ENCODE measurements at places on chromosomes 5 and 9. TPM values are rescaled to one million over a fixed set of nuclear protein-coding genes. Genes with fewer than 3 reads are reported as not detected.

DNA sequence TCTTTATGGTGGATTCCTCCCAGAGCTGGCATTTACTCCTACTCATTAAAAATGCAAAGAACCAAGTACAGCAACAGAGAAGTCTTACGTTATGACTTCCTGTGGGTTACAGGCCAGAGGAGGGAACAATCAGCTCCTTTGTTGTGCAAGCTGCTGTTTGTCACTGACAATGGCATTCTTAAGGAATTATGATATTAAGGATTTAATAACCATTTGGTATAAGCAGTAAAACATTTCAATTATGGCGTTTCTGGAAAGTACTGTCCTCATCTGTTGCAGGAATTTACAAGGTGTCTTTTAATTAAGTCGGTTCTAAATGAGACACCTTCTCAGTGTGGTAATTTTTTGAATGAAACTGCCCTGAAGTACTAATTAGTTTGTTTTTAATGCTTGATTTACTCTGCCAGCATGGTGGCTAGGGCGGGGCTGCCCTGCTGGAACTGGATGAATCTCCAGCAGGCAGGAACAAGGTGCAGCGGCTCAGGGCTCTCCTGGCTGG lies 49.1 kb upstream of the VDAC1 start:
- no peaks in the 10 kb centered on the region for H3K36me3 ChIP-seq
- H3K27ac ChIP-seq: no peak overlapping the region
- H3K27me3 ChIP-seq: no peaks in the 10 kb centered on the region
- DNase-seq: no peak

The TTLL11 gene
- 20.5 TPM for total RNA-seq

DNA sequence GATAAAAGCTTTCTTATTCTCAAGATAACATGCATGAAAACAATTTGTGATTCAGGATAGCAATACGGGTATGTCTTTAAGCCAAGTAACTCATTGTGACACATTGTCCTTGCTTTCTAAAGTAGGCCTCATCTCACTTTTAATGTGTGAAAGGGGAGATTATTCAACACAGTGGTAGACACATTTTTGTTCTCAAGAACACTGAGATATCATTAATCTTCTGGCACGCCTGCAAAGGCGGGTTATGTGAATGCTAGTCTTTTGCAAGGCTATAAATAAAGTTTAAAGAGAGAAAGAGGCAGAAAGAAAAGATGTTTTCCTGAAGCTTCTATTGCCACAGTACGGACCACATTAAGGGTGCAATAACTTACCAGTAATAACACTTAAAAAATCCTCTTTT lies 181.8 kb upstream of the MEF2C start:
- no peak overlapping the region for H3K27ac ChIP-seq
- H3K4me3 ChIP-seq: no peak overlapping the region
- DNase-seq: no peak
- no peaks in the 10 kb centered on the region for H3K36me3 ChIP-seq
- H3K27me3 ChIP-seq: no peaks in the 10 kb centered on the region
- H3K4me1 ChIP-seq: no peaks in the 10 kb centered on the region

GRCh38 chr9:13629067-13629466 lies 349.6 kb upstream of the MPDZ start:
- H3K27me3 ChIP-seq: no peaks in the 10 kb centered on the region
- DNase-seq: no peak
- H3K27ac ChIP-seq: no peak overlapping the region
- no peak overlapping the region for H3K4me3 ChIP-seq
- H3K4me1 ChIP-seq: no peaks in the 10 kb centered on the region

DNA sequence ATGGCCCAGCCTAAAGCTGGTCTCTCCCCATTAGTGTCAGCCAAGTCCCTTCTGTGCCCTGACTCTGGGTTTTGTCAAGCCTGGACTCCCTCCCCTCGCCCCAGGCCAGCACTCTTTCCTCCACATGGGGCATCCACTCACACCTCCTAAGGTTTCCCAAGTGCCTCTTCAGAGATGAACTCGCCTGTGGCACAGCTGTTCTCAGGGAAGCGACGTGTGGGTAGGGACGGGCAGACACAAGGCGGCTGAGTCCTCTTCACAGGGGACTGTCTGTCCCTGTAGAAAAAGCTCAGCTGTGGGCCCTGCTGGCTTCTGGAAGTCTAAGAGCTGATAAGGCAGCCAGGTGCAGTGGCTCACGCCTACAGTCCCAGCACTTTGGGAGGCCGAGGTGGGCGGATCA lies 78.5 kb downstream of the CACNA1B start:
- no peak overlapping the region for H3K27ac ChIP-seq
- no peaks in the 10 kb centered on the region for H3K4me1 ChIP-seq
- H3K4me3 ChIP-seq: no peak overlapping the region
- no peaks in the 10 kb centered on the region for H3K36me3 ChIP-seq
- H3K27me3 ChIP-seq: no peaks in the 10 kb centered on the region

DNA sequence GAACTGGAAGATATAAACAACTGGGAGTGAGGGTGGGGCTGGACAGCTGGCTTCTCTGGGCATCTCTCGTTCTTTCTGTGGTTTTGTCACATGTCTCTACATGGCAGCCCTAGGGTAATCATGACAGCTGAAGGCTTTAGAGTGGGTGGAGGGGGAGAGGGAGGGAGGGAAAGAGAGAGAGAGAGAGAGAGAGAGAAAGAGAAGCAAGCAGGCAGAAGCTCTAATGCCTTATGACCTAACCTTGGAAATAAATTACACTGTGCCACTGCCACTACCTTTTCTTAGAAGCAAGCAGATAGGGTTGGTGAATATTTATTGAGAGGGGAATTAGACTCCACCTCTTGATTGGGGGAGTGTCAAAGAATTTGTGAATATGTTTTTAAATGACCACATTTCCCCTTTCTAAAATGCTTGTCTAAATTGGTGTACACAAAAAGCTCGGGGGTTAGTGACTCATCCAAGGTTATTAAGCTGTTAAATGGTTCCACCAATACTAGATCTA lies 2.6 kb upstream of the DAPK1 start:
- peak; percentile 32 for DNase-seq
- peaks cover 4% of the 10 kb centered on the region for H3K27me3 ChIP-seq
- no peak overlapping the region for H3K4me3 ChIP-seq
- H3K27ac ChIP-seq: peak overlapping the region; percentile 21

The CAAP1 gene
- total RNA-seq: 9.0 TPM

DNA sequence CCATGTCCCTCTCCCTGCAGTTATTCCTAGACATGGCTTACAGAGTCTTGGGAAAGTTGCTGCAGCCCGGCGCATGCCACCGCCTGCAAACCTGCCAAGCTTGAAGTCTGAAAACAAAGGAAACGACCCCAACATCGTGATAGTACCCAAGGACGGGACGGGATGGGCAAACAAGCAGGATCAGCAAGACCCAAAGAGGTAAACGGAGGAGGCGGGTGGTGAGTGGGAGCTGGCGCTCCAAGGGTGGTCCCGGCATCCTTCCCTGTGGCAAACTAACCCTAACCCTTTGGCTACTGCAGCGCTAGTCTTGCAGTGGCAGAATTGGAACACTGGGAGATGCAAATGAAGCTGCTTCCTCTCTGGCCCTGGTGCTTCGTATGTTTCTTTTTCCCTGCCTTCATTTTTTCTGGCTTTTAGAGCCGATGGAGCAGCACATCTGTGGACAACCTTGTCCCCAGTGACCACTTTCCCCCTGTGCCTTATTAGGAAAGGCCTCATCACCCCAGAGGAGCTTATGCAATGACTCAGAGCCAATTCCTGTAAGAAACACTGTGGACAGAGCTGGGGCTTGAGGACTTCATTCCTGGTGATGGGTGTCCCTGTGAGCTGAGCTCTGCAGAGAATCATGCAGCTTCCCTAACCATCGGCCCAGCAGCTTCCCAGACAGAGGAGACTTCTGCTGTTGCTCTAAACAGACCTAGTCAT lies 38.9 kb downstream of the PRRC2B start:
- H3K27me3 ChIP-seq: no peaks in the 10 kb centered on the region
- H3K4me3 ChIP-seq: no peak overlapping the region
- peaks cover 11% of the 10 kb centered on the region for H3K4me1 ChIP-seq
- H3K27ac ChIP-seq: no peak overlapping the region
- H3K36me3 ChIP-seq: no peaks in the 10 kb centered on the region
- DNase-seq: no peak

DNA sequence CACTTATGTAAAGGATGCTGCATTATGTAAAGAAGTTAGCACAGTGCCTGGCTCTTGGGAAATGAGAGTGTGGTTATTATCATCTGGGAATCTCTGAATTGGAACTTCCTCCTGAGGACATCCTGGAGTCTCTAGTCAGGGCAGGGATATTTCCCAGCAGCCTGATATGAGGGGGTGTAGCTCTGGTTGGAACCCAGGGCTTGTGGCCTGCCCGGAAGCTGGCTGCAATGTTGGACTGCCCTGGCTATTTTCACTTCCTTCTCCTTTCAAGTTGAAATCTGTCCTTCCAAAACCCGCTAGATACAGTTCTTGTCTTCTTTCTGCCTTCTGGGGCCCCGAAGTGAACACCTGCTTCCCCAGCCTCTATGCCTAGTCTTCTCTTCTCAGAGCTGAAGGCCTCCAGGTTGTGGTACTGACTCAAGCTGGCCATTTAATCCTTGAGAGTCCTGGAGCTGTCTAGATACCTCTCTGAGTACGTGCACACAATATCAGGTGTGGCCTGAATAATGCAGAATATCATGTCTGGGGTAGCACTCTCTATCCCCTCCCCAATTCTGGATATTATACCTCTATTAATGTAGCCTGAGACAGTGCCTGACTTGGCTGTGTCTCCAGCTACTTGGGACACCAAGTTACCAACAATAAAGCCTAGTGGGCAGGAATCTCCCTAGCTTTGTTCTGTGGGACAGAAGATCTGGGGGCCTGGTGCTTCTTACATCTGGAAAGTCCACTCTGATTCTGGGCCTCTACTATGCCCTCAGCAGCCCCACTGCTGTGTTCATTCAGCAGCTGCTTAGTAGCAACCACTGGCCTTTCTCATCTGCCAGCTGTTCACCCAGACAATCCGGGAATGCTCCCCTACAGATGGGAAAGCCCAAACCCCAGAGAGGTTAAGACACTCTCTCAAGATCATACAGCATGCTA lies 45.0 kb downstream of the SLC6A7 start:
- H3K4me3 ChIP-seq: no peak overlapping the region
- no peak for DNase-seq
- H3K27me3 ChIP-seq: no peaks in the 10 kb centered on the region
- H3K36me3 ChIP-seq: peaks cover 31% of the 10 kb centered on the region

DNA sequence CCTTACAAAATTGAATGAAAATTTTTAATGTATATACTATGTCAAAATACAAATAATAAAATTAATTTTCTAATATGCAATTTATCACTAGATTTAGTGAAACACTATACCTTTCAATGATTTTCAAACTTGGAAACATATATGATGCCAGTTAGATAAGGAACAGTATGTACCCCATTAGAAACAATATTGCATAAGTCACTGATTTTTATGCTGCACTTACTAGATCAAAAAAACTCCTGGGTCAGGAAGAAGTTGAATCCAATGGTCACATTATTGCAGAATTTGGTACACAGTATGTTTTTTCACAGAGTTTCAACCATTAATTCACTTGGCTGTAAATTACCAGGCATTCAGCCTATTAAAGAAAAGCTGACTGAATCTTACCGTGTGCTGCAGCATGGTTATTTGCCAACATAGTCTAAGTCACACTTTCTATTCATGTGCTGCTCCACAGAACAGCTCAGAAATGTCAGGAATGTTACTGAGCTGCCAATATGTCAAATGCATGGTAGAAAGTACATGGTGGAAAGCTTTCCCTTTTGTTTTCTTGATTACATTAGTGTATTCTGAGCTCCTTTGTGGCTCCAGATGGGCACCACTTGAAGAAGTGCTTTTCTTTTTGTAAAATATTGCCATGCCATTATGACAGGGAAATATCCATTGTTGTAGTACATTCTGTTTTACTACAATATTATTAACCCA lies 9.9 kb upstream of the PRR16 start:
- no peak overlapping the region for H3K4me3 ChIP-seq
- H3K27ac ChIP-seq: peak overlapping the region; percentile 53
- peaks cover 10% of the 10 kb centered on the region for H3K4me1 ChIP-seq
- no peaks in the 10 kb centered on the region for H3K36me3 ChIP-seq
- DNase-seq: no peak

The SLC36A2 gene
- 15.0 TPM for total RNA-seq

The ZFP2 gene
- total RNA-seq: 1.8 TPM

GRCh38 chr5:26666371-26666770 lies 372.0 kb downstream of the CDH9 start:
- no peak overlapping the region for H3K27ac ChIP-seq
- no peak overlapping the region for H3K4me3 ChIP-seq
- DNase-seq: no peak
- H3K27me3 ChIP-seq: no peaks in the 10 kb centered on the region
- H3K36me3 ChIP-seq: no peaks in the 10 kb centered on the region
- no peaks in the 10 kb centered on the region for H3K4me1 ChIP-seq

- no peaks in the 10 kb centered on the region for H3K4me1 ChIP-seq
- H3K4me3 ChIP-seq: no peak overlapping the region
- H3K36me3 ChIP-seq: no peaks in the 10 kb centered on the region
- H3K27ac ChIP-seq: no peak overlapping the region
Measured at GRCh38 chr5:96404191-96404867, 28.7 kb downstream of the PCSK1 start.

- no peak overlapping the region for H3K4me3 ChIP-seq
- no peak overlapping the region for H3K27ac ChIP-seq
- H3K36me3 ChIP-seq: no peaks in the 10 kb centered on the region
- H3K4me1 ChIP-seq: no peaks in the 10 kb centered on the region
- no peaks in the 10 kb centered on the region for H3K27me3 ChIP-seq
- no peak for DNase-seq
Measured at GRCh38 chr9:113177251-113177650, 26.4 kb downstream of the SLC31A2 start.

Measured in gastrocnemius medialis (tissue), 4 donors.